Right forelimb (tissue), 1 donor: ENCODE measurements at places on chromosomes 4 and X.
A peak's percentile ranks its signal among the peaks of the same experiment; 100 is the strongest.

DNA sequence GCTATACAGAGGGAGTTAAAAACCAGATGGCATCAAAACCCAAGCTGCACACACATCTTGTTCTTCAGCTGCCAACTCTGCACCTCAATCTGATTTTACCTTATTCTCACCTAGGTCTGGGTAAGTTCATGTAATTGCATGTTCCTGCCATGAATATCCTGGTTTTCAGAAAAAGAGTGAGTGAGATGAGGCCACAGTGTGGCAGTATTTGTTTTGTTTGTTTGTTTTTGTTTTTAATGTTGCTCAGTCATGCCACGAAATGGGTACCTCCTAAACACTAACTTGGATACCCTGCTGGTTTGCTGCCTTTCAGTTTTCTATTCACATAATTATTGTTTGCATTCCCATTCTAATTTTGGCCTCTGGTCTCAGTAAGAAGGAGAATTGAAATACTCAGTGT lies 22.5 kb downstream of the TMEM164 start:
- no peak for DNase-seq

DNA sequence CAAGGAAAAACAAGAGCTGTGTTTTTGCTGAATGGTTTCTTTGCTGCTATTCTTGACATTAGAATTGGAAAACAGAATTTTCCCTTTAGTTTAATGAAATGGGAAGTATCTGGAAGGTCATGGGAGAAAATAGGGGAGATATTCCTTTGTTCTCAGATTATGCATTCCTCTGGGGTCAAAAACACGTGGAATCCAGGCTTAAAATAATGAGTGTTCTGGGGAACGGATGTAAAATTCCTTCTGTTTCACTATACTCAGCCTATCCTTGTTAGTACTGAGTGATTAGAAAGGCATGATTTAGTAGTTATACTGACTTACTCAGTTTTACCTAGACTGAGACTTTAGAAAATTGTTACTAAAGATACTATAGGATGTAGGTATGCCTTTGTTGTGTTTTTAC lies 107.3 kb downstream of the ARHGAP10 start:
- no peak for DNase-seq

GRCh38 chr4:2073808-2074481 lies 14.8 kb downstream of the NAT8L start:
- DNase-seq: peak; percentile 34

GRCh38 chrX:153600032-153600373 lies 1.1 kb upstream of the CCNQ start:
- no peak for DNase-seq

DNA sequence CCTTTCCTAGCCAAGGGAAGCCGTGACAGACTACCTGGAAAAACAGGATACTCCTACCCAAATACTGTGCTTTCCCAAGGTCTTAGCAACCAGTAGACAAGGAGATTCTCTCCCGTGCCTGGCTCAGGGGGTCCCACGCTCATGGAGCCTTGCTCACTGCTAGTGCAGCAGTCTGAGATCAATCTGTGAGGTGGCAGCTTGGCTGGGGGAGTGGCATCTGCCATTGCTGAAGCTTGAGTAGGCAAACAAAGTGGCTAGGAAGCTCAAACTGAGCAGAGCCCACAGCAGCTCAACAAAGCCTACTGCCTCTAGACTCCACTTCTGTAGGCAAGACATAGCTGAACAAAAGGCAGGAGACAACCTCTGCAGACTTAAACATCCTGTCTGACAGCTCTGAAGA lies 177.1 kb downstream of the PARM1 start:
- no peak for DNase-seq

- DNase-seq: no peak
Measured at GRCh38 chr4:42673082-42673425, 16.1 kb upstream of the ATP8A1 start.

DNA sequence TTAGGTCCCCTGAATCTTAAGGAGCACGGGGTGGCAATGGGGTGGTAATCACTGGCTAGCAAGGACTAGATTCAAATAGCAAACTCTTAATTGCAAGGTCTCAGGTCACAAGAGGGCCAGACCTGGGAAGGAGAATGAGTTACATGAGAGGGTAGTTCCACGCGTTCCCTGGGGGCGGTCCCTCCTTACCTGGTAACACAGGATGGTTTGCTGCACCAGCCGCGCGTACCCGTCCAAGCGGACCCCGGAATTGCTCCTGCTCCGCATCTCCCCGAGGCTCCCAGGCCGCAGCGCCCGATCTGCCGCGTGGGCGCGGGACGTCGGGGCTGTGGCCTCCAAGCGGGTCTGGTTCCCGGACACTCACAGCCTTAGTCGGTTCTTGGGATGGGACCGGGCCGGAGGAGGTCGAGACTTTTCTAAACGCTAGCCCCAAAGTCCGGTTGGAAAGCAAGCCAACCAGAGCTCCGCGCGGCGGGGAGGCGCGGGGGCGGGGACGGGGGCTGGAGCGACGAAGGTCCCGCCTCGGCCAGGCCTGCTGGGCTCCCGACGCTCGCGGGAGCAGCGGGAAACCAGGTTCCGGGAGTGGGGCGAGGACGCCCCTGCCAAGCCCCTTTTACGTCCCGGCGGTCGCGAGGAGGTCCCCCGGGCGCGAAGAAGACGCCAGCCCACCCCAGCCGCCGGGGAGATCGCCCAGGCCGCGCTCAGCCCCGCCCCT lies at the start of gene PHKA2:
TSS of gene PHKA2 (minus strand) at position 449 of the 715 bp plus-strand sequence. CDS start at position 267, 182 bp downstream.
- DNase-seq: peak; percentile 77

DNA sequence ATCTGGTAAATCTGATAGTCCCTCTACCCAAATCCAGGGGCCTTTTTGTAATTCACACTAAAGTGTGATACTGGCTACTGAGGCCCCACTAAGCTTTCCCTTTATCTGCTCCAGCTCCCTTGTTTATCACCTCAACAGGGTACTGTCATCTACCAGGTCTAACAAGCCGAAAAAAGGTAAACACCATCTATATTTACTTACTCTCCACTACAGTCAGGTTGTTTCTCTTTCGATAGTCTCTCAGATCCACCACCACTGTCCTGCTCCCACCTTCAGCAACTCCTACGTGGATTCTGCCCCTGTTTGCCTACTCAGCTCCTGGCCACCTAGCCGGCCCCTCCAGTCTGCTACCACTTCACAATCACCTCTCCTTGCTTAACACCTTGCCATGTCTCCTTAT lies 3.3 kb downstream of the ITIH6 start:
- DNase-seq: no peak

DNA sequence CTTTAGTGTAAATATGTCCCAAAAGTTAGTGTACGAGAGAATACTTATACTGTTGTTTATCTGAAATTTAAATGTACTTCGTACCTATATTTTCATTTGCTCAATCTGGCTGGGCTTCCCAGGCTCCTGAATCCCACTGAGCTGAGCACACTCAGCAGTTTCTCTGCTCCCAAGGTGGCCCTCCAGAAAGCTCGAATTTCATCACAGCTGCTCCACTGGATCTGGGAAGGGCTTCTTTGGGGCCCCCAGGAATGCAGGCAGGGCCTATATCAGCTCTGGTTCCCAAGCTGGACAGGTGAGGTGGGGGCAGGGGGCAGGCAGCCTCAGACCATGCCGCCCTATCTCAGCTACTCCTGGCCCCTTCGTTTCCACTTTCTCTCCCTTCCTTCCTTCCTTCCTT lies 1.5 kb upstream of the FATE1 start:
- no peak for DNase-seq

- DNase-seq: no peak
Measured at GRCh38 chr4:89658701-89659024, 178.3 kb downstream of the SNCA start.

DNA sequence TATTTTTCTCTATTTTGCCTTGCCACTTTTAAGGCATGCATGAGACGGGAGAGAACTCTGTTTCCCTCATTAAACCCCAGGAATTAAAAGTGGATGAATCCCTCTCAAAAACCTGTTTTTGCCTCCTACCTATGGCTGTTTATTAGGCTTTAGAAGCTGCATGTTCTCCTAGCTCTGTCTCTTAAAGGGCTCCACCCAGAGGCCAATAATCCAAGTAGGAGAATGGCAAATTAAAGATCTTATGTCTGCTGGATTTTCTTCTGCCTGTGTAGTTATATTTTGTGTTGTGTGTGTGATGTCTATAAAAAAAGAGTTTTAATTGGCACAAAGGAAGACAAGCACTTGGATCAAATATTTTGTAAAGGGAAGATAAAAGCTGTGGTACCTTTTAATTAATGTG lies 32.4 kb downstream of the MAGEC1 start:
- DNase-seq: no peak

GRCh38 chr4:158710814-158711213 lies 12.4 kb downstream of the PPID start:
- no peak for DNase-seq
